ENCODE measurements at places on chromosomes 16 and 17.
A peak's percentile ranks its signal among the peaks of the same experiment; 100 is the strongest.

DNA sequence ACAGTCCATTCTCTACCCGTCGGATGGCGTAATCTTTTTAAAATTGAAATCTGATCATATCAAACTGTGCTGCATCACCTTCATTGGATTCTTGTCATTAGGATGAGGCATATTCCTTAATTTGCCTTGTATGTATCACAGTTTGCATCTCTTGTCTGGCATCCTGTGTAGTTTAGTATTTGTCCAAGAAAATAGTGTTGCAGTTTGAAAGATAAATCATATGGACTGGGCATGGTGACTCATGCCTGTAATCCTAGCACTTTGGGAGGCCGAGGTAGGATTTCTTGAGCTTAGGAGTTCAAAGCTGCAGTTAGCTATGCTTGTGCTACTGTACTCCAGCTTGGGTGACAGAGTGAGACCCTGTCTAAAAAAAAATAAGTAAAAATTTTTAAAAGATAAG lies 5.8 kb upstream of the RSL1D1 start:
- no peak for DNase-seq

DNA sequence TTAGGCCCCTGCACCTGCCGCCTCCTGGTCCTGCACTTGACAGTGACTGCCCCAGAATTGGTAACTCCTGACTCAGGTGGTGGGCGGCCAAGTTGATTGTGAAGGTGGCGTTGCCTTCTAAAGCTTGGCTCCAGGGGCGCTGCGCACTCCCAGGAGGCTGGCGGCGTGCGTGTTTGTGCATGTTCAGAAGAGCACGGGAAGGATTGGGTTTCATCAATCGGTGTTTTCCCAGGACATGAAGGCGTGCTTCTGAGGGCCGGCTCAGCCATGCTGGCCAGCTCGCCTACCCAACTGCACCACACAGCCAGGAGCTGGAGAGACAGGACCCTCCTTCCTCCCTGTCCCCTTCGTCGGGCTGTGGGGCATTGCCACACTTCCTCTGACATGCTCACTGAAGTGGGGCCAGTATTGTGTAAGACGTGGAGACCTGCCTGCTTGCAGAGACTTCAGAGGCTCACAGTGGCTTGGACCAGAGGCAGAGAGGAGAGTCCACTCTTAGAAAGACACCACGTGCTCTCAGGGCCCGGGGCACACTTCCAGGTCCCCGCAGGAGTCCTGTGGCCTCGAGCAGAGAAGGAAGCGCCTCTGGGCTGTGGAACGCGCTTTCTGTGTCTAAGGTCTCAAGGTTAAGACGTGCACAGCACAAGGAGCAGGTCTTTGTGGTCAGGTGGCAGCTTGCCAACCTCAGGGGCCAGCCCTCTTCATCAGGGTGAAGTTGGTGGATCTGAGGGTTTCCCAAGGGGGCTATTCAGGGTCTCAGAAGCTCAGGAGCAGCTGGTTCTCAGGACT lies 2.8 kb downstream of the RAB40C start:
- DNase-seq, result no peak

DNA sequence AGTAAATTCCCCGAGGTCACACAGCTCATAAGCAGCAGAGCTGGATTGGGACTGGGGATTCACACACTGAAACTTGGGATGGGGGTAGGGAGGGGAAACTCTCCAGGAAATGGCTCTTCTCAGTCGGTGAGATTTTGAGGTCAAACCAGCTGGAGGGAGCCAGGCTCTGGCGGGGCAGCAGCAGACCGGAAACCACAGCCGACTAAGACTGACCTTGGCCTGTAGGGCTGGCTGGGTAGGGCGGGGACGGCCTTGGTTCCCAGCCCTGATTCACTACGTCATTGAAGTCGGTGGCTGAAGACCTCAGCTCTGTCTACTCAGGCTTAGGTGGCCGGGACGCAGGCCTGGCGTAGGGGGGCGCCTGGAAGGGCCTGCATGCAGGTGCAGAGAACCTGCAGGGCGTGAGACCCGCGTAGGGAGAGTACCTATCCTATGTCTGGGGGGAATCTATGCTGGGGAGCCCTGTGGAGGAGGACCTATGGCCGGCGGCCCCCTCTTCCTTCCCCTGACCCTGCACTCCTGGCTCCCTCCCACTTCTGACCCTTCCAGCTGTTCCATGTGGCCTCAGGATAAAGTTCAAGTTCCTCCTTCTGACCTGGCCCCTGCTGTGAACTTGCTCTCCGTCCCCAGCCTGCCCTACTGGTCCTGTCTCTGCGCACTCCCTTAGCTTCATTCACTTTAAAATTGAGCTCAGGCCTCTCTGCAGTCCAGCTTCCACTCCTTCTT lies 11.9 kb upstream of the SLC4A1 start:
- peak; percentile 81 for DNase-seq

GRCh38 chr17:6643451-6644125 lies 2.7 kb downstream of the TXNDC17 start:
- peak; percentile 78 for DNase-seq

DNA sequence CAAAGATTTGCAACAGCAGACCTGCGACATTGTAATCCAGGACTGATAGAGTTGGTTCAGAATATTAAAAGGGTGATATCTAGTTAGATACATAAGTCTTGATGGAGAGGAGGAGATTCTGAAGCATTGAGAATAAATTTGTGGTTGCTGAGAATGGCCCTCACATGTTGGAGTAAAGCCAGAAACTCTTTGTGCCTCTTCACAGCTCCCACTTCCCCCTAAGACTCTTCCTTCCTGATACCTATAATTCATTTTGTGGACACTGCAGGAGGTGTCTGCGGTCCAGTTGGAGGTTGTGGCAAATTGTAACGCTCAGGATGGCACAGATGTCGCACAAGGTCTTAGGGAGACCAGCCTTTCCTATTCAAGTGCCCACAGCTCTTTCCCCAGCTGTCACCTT lies 17.5 kb downstream of the WWOX start:
- no peak for DNase-seq

All from stromal cell of bone marrow (primary cell).